Activated CD4-positive, alpha-beta T cell treated with anti-CD3 and anti-CD28 coated beads, Interleukin-2, Interleukin-4, amounts not matched to agents 100 ng/mL and 50 ng/mL, durations not matched to agents 16 hours and 8 hours (primary cell): ENCODE measurements at places on chromosomes 12 and 14.

GRCh38 chr14:76462330-76462729 lies 86.4 kb downstream of the ESRRB start:
- DNase-seq, result no peak

DNA sequence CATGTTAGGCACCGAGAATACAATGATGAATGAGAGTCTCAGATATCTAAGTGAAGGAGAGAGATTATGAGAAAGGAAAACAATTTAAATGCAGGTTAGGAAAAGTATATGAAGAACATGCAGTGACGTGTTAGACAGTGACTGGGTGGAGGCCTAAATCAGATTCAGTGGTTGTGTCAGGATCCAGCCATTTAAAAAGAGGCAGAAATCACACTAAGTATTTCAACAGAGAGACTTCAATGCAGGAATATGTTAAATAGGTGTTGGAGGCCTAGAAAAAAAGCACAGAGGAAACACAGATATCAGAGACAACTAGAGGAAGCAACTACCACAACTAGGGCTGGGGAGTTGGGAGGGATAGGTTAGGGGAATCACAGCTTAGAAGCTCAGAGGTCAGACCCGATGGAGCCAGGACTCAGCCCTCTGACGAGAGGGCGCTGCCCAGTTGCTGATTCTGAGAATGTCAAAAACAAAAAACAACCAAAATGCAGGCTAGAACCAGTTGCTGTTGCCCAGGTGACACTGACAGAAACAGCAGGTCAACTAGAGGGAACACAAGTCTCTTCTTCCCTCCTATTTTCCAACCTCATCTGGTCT lies 3.0 kb upstream of the GARIN2 start:
- DNase-seq, result no peak

DNA sequence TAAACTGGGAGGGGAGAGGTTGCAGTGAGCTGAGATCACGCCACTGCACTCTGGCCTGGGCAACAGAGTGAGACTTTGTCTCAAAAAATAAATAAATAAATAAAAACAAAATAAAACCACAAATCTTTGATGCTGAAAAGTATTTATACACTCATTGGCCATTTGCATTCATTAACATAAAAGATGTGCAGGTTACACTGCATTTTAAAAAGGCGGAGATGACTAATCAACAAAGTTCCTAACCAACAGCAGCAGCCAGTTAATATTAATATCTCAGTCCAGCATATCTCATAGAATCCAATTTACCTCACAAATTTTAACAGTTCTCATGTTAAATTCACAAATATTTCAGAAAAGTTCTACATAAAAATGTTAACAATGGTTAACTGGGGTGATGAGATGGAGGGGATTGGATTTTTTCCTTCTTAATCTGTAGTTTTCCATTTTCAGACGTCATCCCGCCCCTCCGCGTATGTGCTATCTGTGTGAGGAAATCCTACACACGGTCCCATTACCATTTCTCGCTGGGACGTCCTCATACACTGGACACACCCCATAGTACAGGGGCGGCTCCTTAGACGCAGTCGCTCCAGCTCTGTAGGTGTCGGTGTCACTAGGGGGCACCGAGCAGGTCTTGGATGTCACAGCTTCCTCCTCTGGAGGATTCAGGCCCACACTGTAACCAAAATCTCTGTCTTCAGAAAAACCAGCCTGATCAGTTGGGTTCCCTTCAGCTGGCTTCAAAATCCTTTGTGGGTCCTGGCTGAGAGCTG lies 7.3 kb downstream of the ANKLE2 start:
- no peak for DNase-seq

- peak; percentile 19 for DNase-seq
Observed at GRCh38 chr12:460261-461230, 807 bp downstream of the B4GALNT3 start.

- DNase-seq, result no peak
Observed at GRCh38 chr12:90029317-90029716, 320.7 kb upstream of the ATP2B1 start.

DNA sequence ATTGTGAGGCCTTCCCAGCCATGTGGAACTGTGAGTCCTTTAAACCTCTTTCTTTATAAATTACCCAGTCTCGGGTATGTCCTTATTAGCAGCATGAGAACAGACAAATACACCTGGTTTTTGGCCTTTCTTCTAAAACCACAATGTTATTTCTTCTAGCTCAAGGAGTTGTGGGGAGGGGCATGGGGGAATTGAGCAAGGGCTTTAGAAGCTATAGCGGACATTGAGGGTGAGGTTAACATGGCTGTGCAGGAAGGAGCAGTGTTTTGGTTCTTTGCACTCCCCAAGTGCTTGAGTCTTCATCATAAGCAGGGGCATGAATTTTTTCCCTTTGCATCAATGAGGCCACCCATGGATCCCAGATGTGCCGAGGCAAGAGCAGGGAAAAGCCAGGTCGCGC lies 86.8 kb downstream of the SPRING1 start:
- DNase-seq, result no peak

DNA sequence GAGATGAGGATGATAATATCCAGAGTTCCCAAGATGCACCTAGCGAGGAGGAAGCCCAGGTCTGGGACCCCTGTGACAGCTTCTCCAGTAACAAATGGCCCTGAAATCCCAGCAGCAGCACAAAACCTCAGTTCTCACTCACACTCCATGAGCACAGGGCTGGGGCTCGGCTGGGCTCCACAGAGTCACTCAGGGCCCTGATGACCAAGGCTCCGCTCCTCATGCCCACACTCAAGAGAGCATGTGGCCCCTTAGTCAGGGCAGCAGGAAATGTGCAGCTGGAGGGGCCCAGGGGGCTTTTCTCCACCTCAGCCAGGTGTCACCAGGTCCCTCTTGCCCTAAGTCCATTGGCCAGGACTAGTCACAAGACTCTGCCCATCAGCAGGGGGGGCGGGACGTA lies 242.7 kb upstream of the SFSWAP start:
- no peak for DNase-seq

DNA sequence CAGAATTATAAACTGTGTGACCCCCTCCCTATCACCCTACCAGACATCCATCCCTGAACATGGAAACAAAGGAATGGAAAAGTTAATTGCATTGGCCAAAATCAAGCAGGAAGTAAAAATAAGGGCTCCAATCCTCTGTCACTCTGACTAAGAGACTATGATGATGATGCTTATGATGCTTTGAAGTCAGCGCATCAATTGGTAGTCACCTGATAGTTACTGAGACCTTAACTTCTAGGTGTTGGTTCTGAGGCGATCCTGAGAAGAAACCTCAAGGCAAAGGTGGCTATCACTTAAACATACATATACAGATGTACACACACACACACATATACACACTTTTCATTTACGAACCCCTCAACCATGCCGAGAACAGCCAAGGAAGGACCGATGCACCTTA lies 6.6 kb downstream of the ITPR2 start:
- DNase-seq, result no peak

- no peak for DNase-seq
Observed at GRCh38 chr12:31507966-31508365, 83.0 kb downstream of the DENND5B start.

GRCh38 chr12:108378926-108379325 lies 39.8 kb upstream of the CMKLR1 start:
- no peak for DNase-seq

GRCh38 chr12:124809878-124810277 lies 53.8 kb downstream of the SCARB1 start:
- DNase-seq, result no peak

DNA sequence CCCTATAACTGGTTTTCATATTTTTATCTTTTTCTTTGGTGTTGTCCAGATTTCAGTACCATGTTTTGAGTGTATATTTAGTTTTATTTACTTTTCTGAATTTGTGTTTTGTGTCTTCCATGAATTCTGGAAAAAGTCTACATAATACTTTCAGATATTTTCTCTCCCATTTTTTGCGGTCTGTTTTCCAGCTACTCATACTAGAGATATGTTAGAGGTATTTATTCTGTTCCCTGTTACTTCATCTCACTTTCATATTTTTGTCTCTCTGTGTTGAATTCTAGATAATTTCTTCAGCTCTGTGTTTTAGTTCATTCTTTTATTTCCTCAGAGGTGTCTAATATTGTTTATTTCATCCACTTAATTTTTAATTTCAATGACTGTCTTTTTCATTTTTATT lies 74.2 kb downstream of the IFT81 start:
- DNase-seq, result no peak

- no peak for DNase-seq
Observed at GRCh38 chr12:4978737-4979136, 64.9 kb upstream of the KCNA5 start.

DNA sequence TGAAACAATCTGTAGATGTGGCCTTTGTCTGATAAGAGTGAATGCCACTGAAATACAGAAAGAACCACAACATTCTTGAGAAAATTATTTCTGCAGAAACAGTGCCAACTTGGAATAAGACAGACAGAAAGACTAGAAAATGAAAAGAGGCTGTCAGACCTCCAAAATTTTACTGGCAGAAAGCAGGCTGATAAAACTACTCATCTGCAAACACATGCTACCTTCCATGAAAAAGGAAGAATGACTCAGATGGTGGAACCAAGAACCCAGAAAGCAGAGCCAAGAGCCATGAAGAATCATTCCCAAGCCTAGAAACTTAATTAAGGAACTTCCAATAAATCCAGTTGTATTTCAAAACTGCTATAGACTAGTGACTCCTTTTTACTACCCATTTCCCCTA lies 31.9 kb upstream of the OSBPL8 start:
- no peak for DNase-seq

GRCh38 chr12:44960423-44960822 lies 84.3 kb upstream of the NELL2 start:
- no peak for DNase-seq

GRCh38 chr14:62800577-62800976 lies 244.7 kb downstream of the KCNH5 start:
- DNase-seq, result no peak

GRCh38 chr12:53082637-53083175 lies 3.5 kb upstream of the SPRYD3 start:
- peak; percentile 10 for DNase-seq

GRCh38 chr12:83185241-83185640 lies 498.5 kb downstream of the TMTC2 start:
- no peak for DNase-seq

- DNase-seq, result no peak
Observed at GRCh38 chr14:50823051-50823761, 7.8 kb downstream of the NIN start.

DNA sequence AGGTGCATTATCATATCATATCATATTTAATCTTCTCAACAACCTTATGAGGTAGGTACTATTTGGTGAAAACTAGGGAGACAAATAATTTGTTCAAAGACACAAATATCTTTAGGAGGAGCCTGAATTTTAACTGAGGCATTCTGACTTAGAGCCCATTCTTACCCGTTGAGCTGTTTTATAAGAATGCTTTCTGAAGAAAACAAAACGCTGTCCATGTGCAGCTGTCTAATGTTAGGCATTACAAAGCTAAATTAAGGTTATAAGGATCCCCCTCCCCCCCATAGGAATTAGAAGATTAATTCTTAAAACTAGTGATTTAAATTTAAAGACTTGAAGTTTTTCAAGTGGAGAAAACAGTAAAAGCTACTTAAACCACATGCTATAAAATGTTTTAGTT lies 6.4 kb downstream of the KTN1 start:
- DNase-seq, result no peak

DNA sequence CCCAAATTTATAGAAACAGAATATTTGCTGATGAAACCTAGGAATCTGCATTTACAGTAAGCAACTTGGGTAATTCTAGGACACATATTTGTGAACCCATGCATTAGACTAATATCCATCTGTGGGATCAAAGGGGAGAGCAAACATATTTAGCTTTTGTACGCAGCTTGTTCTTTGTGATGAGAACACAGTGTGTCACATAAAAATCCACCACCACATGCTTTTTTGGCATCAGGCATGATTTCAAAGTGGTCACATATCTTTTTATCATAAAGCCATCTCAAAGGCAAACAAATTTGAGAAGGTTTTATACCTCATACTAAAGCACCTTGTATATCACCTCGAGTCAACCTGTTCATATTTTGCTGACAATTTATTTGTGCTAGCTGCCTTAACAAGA lies 15.7 kb downstream of the DNAL1 start:
- no peak for DNase-seq

DNA sequence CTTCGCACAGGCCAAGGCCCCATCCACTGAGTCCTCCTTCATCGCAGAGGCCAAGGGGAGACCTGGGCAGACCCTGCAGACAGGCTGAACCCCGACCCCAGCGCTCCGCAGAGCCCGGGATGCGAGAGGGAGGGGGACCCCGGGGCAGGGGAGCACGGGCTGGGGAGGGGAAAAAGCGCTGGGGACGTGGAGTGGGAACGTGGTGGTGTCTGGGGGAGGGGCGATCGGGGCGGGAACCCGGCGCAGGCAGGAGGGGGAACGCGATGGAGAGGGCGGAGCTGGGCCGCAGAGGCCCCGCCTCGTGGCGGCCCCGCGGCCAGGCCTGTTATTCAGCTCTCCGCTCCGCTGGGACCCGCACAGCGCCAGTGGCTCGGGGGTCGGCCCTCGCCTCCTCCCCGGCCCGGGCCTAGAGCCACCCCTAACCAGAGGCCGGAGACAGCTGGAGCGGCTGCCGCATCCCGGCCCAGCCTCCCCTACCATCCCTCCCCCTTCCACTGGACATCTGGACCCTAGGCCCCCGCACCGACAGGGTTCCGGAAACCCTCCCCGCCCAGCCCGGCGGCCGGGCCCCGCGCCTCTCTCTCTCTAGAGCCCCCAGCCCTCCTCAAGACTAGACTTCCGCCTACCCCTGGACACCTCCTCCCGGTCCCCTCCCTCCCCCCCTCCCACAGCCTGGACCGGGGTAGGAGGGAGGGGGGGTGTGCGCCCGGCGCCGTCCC lies at the start of gene ARHGEF25:
Gene ARHGEF25 (plus strand): TSS at position 328 of the 719 bp plus-strand sequence. CDS start 460 bp downstream, outside the sequence.
- no peak for DNase-seq

GRCh38 chr12:23337213-23337612 lies 612.3 kb downstream of the SOX5 start:
- no peak for DNase-seq

DNA sequence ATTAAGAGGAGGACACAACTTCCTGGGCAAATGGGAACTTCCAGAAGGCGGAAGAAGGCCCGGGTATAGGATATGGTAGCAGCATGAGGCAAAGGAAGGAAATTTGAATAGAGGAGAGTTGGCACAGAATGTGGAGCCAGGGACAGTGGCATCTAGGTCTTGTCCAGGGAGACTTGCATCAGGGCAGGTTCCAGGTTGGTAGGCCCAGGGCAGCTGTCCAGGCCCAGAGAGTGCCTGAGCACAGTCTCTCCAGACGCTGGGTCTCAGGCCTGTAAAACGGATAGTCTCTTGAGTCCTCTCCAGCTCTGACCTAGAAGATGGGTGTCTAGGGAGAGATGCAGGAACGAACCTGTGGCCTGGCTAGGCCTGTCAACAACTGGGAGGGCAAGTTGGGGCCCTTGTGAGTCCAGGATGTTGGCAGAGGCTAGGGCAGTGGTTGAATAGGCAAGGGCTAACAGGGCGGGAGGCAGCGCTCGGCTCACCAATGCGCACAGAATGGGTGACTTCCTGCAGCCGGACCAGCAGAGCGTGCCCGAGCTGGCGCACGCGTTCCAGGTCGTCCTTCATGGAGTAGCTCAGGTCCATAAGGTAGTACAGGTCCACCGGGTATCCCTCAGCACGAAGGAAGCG lies 9.9 kb downstream of the ITGB7 start:
- DNase-seq, result no peak
